Upper lobe of right lung (tissue), 1 donor: ENCODE measurements at places on chromosomes 12 and 14. TPM values are rescaled to one million over a fixed set of nuclear protein-coding genes. Genes with fewer than 3 reads are reported as not detected.

RNASE2 gene
- 4.1 TPM for total RNA-seq

- DNase-seq, result no peak
These were observed 33.4 kb upstream of the ANO6 start for GRCh38 chr12:45182511-45182910.

EGLN3 gene
- 7.6 TPM for total RNA-seq

SERPINA12 gene
- total RNA-seq, result not detected

DNA sequence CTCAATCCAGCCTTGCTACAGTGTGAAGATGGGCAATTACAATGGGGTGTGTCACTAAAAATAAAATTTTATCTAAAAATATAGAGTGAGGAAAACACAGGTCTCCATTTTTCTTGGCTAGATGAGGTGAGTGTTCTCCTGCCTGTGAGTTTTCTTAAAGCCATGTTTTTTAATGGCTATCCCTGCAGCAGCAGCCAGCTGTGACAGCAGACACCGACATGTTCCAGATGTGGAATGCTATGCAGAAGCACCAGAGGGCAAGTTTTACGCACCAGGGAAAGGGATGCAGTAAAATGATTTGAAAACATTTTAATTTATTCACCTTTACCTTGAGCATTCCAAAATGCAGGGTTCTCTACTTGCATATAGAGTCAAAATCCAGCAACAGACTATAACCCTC is 577.0 kb upstream of the STXBP6 start:
- DNase-seq, result no peak

DNA sequence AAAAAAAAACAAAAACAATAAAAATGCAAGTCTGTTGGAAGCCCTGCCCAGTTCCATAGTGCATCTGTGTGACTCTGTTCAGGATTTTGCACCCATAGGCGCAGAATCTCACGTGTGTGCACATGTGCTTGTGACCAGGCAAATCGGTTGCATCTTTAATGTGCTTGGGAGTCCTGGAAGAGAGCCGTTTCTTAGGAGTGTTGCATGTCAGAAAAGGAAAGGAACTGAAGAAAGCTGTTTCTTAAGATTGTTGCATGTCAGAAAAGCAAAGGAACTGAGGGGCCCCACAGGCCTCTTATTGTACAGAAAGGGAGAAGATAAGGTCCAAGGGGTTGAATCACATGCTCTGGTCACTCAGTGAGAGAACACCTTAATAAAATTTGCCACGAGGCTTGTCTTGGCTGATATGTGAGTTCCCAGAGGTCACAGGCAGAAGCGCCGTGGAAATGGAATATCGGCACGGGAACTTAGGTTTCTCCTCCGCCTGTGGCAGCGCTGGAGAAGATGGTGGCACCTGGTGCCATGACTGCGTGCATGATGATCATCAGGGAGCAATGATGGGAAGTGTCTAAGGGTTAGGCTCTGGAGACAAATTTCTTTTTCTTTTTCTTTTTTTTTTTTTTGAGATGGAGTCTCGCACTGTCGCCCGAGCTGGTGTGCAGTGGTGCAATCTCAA is 90.0 kb downstream of the LRRC74A start:
- DNase-seq, result no peak
